Karpas-422 (cell line): ENCODE measurements at places on chromosomes 1 and 21.

DNA sequence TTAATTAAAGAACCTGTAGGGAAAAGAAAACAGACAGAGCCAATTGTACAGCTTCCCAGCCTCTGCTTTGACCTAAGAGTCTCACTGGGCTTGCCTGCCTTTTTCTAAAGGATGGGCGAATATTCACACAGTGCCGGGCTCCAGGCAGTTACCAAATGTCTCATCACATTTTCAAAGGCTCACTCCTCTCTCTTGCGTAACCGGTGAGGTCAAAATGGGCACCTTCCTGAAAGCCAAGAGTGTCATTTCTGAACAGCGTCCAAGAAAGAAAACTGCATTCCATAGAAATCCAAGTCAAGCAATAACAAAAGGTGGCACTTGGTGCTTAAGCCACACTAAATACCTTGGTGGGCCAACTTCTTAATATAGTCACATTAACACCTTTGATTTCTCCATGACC lies 710 bp upstream of the PALMD start:
- no peak for DNase-seq

DNA sequence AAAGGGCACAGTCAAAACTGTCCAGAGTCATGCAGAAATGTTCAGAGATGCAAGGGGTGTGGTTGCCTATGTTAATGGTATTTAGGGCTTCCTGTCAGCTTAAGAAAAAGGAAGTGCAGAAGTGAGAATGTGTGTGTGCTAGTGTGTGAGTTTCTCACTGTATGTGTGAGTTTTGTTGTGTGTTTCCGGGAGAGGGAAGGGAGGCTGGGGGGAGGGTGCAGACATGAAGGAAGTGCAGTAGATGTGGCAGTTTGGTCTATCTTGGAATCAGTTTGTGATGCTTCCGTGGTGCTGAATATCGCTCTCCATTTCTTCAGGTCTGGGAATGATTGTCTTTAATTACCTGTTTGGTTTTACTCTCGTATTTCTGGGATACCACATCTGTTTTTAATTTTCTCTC lies 16.5 kb upstream of the ATP6V1G3 start:
- DNase-seq, result peak; percentile 86

- DNase-seq, result no peak
Observed at GRCh38 chr1:1080122-1080757, 6.1 kb upstream of the RNF223 start.

- no peak for DNase-seq
Observed at GRCh38 chr21:36945496-36946138, 20.9 kb downstream of the HLCS start.

- DNase-seq, result no peak
Observed at GRCh38 chr1:12383786-12384185, 154.0 kb downstream of the VPS13D start.

DNA sequence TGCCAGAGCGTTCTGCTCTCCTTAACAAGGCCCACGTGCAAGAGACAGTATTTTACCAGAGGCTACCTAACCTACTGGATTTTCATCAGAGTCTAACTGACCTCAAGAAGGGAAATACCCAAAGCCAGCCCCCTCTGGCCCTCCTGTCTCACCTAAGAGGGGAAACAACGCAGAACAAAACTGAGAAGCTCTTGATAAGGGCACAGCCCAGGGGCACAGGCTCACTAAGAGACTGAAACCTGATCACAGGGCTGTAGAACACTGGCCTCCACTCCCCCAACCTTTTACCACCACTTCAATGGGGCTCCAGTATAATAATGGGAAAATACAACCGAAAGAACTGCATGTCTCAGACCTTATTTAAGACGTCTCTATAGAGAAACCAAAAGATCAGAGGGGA lies 449.5 kb upstream of the CAMK1G start:
- DNase-seq, result no peak

DNA sequence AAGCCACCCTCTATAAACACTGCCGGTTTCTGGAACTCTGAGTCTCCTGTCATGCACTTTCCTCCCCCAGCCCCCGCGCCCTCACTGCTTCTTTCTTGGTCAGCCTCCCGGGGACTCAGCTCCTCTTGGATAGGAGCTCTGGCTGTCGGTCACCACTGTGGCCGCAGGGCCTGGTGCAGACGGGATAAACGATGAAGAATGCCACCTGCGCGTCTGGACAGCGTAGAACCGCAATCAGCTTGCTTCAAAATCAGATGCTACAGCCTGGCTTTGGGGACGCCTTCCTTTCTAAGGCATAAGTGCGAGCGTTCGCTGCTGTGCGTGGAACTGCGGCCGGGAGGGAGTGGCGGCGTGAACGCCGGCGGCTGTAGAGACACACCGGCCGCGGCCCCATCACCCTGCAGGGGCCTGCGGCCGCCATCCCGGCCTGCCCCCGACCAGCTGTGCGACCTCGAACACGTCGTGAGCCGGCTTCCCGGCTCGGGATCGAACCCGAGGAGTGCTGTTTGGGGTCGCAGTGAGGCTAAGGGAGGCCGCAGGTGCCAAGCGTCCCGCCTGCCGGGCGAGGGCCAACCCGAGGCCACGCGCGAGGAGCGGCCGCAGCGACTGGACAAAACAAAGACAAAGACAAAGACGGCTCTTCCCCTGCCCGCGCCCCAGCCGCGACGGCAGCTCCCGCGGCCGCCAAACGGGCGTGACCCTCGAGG lies 688 bp downstream of the PTTG1IP start:
- no peak for DNase-seq

- DNase-seq, result no peak
Observed at GRCh38 chr1:67850611-67851075, 17.4 kb upstream of the GNG12 start.
